ENCODE measurements at places on chromosomes 6 and 20.
A peak's percentile ranks its signal among the peaks of the same experiment; 100 is the strongest.

DNA sequence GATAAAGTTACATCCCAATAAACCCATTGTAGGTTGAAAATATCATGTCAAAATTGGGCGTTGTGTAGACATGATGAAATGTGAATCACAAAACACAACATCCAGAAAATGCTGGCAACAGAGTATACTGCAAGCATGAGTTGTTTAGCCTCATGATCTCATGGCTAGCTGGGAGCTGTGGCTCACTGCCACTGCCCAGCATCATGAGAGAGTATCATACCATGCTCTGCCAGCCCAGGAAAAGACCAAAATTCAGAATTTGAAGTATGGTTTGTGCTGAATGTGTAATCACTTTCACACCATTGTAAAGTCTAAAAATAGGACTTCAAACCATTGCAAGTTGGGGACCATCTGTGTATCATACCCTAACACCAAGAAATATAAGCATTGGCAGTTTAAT lies 45.2 kb upstream of the SMAP1 start:
- DNase-seq, result no peak

GRCh38 chr6:134161041-134161440 lies 108.6 kb upstream of the SLC2A12 start:
- no peak for DNase-seq

DNA sequence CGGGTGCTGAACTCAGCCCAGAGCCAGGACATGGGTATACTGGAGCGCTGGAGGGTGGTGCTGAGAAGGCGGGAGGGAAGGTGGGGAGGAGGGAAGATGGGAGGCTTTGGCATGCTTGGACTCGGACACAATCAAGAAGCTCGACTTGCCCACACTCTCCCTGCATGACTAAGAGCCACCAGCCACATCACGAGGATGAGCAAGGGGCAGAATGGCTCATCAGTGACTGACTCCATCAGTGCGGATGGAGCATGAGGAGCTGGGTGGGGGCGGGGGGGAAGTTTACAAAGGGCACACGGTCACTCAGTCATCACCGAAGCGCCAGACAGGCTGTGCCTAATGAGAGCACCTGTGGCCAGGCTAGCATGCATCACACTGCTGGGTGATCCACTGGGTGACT lies 222.8 kb downstream of the KIF16B start:
- DNase-seq, result no peak

DNA sequence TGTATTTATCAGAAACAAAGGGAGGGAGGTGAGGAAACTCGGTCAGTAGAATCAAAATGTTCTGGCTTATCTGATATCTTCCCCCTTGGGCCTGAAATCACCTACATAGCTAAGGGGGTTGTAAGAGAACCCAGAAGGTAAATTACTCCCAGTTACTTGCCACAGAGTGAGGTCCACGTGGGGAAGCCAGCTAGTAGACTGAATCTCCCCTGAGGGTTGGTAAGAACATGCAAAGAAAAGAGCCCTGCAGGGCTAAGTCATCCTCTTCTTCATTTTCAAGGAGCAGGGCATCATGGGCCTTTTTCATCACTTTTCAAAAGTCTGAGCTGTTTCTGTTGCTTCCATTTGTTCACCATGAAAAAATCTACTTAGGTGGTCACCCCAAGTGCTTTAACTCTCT lies 115.4 kb downstream of the QRSL1 start:
- no peak for DNase-seq

DNA sequence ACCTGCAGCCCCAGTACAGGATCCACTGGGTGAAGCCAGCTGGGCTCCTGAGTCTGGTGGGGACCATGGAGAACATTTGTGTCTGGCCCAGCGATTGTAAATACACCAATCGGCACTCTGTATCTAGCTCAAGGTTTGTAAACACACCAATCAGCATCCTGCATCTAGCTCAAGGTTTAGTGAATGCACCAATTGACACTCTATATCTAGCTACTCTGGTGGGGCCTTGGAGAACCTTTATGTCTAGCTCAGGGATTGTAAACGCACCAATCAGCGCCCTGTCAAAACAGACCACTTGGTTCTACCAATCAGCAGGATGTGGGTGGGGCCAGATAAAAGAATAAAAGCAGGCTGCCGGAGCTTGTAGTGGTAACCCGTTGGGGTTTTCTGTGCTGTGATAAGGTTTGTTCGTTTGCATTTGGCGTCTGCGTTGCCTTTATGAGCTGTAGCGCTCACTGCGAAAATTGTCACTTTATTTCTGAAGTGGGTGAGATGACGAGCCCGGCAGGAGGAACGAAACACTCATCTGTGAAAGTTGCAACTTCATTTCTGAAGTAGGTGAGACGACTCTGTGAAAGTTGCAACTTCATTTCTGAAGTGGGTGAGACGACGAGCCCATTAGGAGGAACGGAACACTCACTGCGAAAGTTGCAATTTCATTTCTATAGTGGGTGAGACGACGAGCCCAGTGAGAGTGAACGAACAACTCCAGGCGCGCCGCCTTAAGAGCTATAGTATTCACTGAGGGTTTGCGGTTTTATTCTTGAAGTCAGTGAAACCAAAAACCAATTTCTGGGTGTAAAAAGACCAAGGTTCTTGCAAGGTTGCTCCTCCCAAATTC lies 31.1 kb downstream of the SERPINB6 start:
- DNase-seq, result peak; percentile 46

DNA sequence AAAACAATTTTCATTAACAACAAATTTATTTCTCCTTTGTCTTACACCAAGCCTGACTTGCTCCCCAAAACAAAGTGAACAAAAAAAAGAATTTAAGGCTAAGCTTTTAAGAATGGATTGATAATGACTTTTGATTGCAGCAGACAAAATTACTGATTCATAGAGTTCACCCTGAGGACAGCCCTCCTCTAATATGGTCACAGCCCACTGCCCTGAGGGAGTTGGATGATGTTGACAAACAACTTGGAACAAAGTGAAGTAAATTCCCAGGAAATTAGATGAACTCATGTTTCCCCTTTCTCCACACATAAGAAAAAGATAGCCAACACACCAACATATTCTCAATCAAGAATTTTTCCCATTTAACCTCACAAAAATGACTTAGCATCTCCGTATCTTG lies 7.7 kb upstream of the ISM1 start:
- no peak for DNase-seq

DNA sequence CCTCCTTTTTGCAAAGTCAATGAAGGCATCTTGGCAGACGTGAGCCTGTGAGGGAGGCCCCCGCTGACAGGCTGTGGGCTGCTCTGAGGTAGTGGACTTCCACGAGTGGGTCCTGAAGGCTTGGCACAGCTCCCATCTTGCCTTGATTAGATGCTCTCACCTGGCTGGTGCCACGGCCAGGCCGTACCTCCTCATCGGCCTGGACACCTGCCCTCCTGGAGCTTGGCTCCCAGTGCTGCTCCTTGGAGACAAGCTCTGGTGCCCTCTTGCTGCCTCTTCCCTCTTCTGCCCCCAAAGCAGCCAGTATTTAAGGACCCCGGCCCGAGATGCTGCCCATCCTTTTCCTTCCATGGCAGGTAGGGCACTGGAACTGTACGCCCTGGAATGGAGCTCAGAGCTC lies 93.5 kb downstream of the ERMARD start:
- DNase-seq, result no peak

DNA sequence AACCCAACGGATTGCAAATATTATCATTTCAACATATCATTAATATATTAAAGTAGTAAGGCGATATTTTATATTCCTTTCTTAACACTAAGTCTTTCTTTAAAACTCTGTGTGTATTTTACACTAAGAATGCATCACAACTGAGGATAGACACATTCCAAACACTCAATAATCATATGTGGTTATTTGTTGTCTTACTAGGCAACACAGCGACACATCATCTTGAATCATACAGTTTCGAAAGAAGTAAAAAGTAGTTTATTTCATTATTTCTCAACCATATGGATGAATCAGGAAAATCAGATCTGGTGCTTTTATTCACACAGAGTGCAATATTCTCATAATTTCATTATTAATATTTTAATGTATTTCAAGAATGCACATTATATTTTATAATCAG lies 662.4 kb downstream of the EPHA7 start:
- no peak for DNase-seq

- no peak for DNase-seq
These were observed 199.2 kb downstream of the BMP2 start for GRCh38 chr20:6966721-6967120.

- DNase-seq, result no peak
These were observed 92.7 kb upstream of the AFDN start for GRCh38 chr6:167733740-167734661.

- DNase-seq, result no peak
These were observed 169.1 kb upstream of the PMEPA1 start for GRCh38 chr20:57878786-57879424.

DNA sequence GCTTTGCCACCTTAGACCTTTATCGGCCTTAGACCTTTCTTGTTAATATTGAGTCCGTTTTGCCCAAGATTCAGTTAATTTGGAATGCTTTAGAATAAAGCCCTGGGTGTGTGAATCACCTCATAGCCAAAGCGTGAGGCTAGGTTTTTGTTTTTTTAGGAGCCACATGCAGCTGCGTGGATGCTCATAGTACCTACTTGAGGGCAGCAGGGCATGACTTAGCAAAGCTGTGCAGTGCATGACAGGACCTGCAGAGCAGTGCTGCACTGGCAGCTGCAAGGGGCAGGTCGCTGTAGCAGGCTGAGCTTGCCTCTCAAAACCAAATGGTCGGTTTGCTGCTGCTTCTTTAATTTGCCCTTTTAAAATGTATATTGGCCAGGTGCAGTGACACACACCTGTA lies 116.1 kb downstream of the JAG1 start:
- no peak for DNase-seq

DNA sequence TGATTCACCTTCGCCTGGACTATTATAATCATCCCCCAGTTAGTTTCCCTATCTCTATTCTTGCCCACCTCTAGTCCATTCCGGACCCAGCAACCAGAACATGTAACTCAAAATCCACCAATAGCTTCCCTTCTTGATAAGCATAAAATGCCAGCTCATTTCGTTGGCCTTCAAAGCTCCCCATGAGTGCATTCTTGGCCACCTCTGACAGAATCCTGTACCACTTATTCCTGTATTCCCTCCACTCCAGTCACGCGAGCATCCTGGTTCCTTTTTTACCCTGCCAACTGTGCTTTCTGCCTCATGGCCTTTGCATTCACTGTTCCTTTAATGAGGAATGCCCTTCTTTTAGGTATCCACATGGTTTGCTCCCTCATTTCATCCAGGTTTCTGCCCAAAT lies 36.7 kb downstream of the CYP24A1 start:
- DNase-seq, result no peak

DNA sequence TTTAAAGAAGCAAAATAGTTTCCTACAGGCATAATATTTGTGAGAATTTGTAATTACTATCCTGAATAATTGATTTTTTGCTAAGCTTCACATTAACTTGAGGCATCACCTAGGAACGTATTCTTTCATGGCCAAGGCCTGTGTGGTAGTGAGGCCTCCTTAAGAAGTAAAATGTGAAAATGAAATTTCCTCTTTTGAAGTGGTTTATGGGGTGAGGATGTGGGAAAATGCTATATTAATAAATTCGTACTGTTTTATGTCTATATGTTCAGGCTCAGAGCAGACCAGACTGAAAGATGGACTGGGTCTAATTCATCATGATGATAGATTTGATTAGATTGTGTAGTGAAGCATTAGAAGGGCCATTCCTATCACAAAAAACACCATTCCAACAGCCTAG lies 33.1 kb downstream of the MYLIP start:
- no peak for DNase-seq

- DNase-seq, result no peak
These were observed 37.6 kb upstream of the BLCAP start for GRCh38 chr20:37565134-37565811.

GRCh38 chr6:149235130-149235561 lies 82.4 kb upstream of the TAB2 start:
- DNase-seq, result no peak

DNA sequence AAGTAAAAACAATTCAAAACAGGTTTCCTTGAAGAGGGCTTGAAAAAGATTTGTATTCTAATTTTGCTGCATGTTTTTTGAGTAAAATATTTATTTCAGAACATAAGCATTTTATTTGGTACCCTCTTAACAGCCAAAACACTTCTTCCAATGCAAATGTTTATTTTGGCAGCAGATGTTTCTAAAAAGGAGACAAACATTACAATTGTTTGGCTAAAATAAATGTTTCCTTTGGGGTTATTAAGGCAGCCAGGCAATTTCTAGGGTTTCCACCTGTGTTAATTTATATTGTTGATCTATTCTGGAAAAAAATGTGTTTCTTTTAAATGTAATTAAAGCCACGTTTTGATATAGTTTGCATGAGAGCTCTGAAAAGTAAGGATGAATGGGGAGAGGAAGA lies 56.6 kb downstream of the ARID1B start:
- DNase-seq, result no peak

GRCh38 chr20:52828199-52828598 lies 144.0 kb upstream of the TSHZ2 start:
- no peak for DNase-seq

DNA sequence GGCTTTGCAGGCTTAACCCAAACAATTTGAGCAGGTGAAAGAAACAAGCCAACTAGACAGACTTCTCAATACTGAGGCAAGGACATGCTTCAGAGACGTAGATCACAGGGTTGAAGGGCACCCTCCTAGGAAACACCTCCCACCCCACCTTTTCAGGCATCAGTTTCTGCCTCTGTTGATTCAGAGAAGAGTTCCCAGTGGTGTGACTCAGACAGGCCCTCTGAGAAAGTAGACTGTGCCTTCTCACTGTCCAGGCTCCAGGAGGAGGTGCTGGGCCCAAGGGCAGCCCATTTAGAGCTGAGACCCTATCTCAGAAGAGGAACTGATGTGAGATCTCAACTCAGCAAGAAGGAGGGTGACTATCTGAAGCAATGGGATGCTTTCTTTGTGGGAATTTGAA lies 108.1 kb downstream of the FAM50B start:
- DNase-seq, result no peak

DNA sequence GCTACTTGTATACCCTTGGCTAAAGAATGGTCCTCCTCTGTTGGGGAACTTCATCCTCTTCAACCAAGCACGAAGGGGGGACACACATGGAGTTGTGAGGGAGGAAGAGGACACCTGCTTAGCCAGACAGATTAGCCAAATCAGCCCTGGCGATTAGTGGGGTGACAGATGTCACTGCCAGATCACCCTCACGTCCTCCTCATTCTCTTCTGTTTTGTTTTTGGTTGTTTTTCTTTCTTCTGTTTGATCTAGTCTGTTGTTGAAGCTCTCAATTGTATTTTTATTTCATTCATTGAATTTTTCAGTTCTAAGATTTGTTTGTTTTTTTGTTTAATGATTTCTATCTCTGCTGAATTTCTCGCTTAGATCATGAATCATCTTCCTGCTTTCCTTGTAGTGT lies 27.5 kb upstream of the NKX2-4 start:
- DNase-seq, result no peak

DNA sequence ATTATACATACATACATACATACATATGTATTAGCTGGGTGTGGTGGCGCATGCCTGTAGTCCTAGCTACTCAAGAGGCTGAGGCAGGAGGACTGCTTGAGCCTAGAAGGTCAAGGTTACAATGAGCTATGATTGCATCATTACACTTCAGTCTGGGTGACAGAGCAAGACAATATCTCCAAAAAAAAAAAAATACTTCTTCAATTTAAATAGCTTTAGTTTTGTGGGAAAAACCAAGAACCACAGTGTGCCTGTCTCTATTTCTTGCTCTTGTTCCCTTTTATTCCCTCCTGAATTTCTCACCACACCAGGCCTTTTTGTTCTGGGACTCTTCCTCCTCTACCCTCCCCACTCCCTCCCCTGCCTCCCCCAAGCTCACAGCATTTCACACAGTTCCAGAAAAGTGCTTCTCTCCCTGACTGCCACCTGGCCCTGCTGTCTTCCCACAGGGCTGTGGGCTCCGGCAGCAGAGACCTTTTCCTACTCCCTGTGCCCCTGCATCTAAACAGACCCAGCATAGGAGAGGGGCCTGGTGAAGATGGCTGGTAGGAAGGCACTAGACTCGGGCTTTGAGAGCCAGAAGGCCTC lies 1.3 kb downstream of the C20orf203 start:
- no peak for DNase-seq

GRCh38 chr6:158249340-158249836 lies 62.9 kb upstream of the TULP4 start:
- no peak for DNase-seq
